Colonic mucosa (tissue), 4 donors: ENCODE measurements at places on chromosomes 1 and 21. TPM values are rescaled to one million over a fixed set of nuclear protein-coding genes. Genes with fewer than 3 reads are reported as not detected.

Gene CLCA1
- total RNA-seq, result 938 TPM

Gene PALMD
- total RNA-seq, result 1.4 TPM

Gene SYT14
- total RNA-seq, result 0.03 TPM

Gene RIPK4
- total RNA-seq, result 10.1 TPM

Gene TDRD5
- 0.80 TPM for total RNA-seq

Gene FNDC10
- total RNA-seq, result 2.9 TPM

Gene SAMD11
- total RNA-seq, result 4.2 TPM

Gene SPRR2D
- not detected for total RNA-seq

Gene SNIP1
- 17.0 TPM for total RNA-seq

Gene FCER1G
- total RNA-seq, result 6.6 TPM

DNA sequence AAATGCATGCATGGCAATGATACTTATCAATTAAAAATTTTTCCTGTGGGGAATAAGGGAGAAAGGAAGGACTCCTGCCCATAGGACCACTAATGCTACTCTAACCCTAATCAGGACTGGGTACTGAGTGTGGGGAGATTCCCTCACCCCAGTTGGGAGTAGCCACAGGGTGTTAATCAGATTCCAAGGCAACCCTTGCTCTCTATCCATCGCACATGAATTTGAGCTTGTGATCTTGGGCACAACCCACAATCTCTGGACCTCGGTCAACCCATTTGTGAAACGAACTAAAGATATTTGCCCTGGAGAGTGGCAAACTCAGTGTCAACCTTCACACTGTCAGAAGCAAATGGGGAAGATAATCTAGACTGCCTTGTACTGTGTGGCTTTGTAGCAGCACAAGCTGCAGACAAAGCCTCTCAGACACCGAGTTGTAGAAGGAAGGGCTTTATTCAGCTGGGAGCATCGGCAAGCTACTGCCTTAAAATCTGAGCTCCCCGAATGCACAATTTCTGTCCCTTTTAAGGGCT, 69.5 kb downstream of the SERINC2 start:
- peak; percentile 53 for DNase-seq

GRCh38 chr1:232968965-232969364, 18.6 kb downstream of the NTPCR start:
- no peak for DNase-seq

DNA sequence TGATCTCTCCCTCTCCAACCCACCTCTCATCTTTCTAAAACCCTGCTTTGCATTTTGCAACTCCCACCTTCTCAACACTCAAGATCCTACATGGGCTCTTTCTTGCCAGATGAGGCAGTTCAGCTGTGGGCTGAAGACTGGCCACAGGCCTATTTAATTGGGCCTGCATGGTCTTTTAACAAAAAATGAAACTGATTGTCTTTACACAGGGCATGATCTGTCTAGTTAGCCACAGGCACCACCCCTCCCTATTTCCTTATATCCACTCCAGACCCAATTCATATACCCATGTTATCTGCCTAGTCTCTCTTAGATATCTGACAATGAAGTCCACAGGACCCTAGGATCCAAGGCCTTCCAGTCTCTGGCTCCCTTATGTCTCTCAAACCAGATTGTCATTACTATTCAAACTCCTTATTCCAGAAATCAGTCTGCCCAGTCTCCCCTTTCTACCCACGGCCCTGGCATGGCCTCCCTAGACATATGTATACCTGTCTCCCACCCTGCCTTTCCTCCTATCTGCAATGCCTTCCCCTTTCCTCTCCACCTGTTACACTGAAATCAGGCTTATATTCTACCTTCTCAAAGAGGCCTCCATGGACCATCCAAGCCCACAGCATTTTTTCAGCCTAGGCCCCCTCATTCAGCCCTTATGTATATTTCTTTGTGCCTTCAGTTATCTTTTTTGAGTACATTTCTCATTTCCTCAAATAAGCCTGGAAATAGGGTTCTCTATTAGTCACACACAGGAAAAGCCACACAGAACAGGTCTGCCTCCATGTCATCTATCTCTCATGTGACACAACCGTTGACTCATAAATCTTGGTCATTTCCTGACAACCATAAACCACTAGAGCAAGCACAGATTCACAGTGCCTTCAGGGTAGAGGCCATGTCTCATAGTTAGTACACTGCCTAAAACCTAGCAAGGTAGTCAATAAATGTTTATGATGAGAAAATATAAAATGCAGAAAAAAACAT, 39.0 kb downstream of the LPAR3 start:
- peak; percentile 36 for DNase-seq

- no peak for DNase-seq
Observed at GRCh38 chr21:35128536-35128935, 79.4 kb upstream of the RUNX1 start.

GRCh38 chr1:172680733-172681275, 21.9 kb downstream of the FASLG start:
- no peak for DNase-seq

- no peak for DNase-seq
Observed at GRCh38 chr1:39452540-39452939, 38.9 kb upstream of the BMP8A start.

- no peak for DNase-seq
Observed at GRCh38 chr1:147565189-147565980, 24.1 kb downstream of the BCL9 start.

GRCh38 chr21:46431884-46432488, 26.7 kb upstream of the DIP2A start:
- no peak for DNase-seq

DNA sequence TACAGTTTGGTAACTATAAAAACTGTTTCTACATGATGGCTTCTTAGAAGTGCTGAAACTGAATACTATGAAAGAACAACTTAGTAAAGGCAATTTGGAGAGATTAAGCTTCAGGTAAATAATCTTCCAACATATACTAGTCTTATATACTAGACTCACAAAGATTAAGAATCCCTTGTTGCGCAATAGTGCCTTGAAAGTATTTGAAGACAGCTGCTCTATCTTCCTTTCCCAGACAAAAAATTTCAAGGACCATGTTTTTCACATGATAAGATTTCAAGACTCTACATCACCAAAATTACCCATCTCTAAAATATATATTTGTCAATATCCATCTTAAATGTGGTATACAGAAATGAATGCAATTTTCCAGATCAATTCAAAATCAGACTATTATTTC, 37.7 kb upstream of the ASPM start:
- no peak for DNase-seq

DNA sequence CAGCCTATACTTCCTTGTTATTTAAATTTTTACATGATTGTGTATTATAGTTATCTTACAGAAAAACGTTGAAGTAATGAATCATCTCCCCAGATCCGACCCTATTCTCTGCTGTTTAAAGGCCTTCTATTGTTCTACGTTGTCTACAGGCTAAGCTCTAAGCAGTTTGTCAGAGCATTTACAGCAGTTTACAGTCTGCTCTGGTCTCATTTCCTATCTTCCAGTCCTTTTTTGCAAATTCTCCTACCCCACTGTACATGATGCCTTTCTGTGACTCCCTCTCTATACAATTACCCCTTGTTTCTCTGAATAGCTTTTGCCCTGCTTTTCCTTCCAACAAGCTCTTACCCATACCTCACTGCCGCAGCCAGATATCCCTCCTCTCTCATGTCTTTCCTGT, 319.2 kb upstream of the FMN2 start:
- no peak for DNase-seq

- no peak for DNase-seq
Observed at GRCh38 chr1:39671793-39672550, at the start of gene NT5C1A. TSS of gene NT5C1A (minus strand) at chr1:39672107. CDS start at chr1:39672038, 69 bp downstream.

DNA sequence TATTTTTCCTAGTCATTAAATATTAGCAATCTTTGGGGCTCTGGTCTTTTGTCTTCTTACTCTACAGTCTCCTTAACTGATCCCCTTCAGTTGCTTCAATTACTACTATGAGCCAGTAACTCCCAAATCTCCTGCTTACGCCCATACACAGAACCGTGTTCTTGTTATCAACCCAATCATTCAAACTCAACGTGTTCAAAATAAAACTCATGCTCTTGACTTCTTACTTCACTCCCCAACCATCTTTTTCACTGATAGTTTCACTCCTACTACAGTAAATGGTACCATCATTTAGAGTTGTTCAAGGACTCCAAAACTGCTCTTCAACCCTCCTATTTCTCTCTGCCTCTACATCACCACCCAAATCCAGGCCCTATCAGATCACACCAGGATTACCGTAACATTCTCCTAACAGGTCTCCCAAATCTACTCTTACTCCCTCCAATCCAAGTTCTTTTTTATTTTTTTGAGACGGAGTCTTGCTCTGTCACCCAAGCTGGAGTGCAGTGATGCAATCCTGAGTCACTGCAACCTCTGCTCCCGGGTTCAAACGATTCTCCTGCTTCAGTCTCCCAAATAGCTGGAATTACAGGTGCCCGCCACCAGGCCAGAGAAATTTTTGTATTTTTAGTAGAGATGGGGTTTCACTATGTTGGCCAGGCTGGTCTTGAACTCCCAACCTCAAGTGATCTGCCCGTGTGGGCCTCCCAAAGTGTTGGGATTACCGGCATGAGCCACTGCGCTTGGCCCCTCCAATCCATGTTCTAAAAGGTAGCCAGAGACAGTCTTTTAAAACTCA, 3.0 kb downstream of the YARS1 start:
- no peak for DNase-seq

DNA sequence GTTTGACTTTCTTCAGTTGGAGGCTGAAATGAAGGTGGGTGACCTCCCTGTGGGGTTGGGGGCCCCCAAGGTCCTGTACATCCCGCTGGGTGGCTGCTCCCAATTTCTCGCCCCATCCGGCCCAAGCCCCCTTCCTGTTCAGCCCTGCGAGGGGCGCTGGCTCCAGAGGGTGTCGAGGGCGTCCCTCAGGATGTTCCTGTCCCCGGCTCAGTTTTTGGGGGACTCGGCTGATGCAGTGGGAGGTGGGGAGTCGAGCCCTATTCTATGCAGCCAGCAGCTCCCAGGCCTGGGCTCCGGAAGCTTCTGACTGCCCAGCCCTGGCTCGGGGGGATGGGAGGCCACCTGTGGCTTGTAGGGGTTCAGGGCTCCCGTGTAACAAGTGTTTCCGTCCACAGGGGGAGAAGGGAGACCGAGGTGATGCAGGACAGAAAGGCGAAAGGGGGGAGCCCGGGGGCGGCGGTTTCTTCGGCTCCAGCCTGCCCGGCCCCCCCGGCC, 38.2 kb downstream of the SLC19A1 start:
- DNase-seq, result no peak

DNA sequence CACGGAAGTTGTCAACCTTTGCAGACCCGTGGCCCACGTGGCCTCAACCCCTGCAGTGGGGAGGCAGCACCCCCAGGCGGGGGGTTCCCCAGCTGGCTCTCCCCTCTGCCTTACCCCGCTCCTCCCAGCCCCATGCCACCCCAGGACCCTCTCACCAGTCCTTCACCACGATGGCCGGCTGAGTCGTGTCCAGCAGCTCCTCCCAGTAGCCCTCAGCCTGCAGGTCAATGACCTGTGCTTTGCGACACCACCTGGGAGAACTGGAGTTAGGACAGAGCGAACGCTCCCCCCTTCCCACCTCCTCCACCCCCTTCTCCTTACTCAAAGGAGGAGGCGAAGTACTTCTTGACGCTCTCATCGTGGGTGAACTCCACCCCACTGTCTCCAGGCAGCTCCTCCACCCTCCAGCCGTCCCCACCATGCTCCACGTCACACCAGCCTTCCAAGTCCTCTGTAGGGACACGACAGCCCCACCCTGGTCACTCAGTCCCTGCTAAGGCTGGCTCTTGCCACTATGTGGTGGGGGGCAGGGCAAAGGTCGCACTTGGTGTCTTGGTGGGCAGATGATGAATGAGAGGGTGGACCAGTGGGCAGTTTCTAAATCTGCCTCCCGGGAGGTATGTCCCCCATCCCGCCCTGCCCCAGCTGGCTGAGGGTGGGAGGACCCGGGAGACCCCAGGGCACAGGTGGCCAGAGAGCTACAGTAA, 4.5 kb downstream of the FBXO2 start:
- no peak for DNase-seq

DNA sequence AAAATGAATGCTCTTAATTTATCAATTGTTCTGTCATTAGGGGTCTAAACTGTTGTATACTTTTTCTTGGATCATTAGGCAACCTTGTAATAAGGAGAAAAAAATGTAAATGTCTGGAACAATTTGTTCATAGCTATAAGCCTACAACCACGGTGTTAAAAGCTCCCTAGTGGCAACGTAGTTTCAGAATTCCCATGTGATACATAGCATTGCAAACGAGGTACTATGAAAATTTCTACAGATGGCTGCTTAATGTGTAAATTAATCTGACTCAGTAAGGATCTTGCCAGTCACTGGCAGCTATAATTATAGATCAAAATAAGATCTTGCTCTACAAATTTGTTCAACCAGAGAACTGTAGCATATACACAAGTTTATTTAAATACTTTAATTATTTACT, 304.1 kb upstream of the ADGRL4 start:
- DNase-seq, result no peak

DNA sequence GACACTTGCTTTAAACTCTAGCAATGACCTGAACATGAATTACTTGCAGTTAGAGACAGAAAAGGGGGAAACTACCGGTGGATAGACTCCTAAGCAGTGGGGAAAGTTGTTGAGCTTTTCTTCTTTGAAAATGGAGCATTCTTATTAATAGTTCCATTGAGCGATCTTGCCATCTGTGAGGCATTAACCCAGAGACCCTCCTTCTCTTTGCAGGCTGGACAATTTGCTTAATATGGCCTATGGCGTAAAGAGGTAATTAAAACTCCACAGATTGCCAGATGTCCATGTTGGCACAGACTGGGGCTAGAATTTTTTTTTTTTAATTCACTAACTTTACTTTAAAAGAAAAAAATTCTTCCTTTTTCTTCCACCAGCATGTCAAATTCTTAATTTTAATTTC, 88.5 kb downstream of the ELAVL4 start:
- no peak for DNase-seq

- DNase-seq, result peak; percentile 18
Observed at GRCh38 chr1:206967096-206967849, 3.0 kb downstream of the FCAMR start.

DNA sequence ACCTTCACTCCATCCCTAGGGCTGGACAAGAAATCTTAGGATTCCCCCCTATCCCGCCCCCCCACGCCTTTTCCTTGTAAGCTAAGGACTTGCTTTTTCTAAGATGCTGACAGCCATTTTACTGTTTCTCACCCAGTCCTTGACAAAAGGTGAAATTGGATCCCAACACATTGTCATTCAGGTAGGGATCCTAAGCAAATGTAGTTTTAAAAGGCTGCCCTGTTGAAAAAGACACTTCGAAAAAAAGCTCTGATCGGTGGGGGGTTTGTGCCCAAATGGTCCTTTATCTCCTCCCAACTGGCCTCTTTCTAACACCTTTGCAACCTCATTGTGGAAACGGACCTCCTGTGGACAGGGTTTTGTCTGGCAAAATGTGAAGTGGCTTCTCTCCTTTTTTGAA, 2.9 kb downstream of the CACHD1 start:
- DNase-seq, result no peak

GRCh38 chr1:178733972-178734371, 8.9 kb downstream of the RALGPS2 start:
- no peak for DNase-seq

GRCh38 chr1:239269706-239270105, 116.7 kb upstream of the CHRM3 start:
- DNase-seq, result no peak

DNA sequence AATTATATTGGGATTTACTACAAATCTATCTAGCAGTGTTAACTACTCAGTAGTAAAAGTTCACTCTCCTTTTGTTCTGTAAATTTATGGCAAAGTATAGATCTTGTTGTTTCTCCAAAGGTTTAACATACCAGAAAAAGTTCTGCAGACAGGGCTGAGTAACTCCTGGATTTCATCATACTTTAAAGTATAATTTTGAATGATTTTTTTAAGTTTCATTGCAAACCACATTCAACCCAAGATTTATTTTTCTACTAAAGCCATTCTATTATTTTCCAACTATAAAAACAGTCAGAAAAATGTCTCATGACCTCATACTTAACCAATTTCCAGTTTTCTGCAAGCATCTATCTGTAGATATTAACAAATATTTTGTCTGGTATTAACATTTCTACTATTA, 585.8 kb upstream of the ZRANB2 start:
- no peak for DNase-seq
